ENCODE measurements at places on chromosomes 5 and 9. TPM values are rescaled to one million over a fixed set of nuclear protein-coding genes. Genes with fewer than 3 reads are reported as not detected.

MRPS27 gene
- 111 TPM for total RNA-seq

GABRA6 gene
- not detected for total RNA-seq

DCANP1 gene
- not detected for total RNA-seq

KCNN2 gene
- 3.3 TPM for total RNA-seq

SLIT3 gene
- total RNA-seq = 0.10 TPM

PKD2L2 gene
- total RNA-seq = not detected

CFAP90 gene
- total RNA-seq = not detected

LIX1 gene
- not detected for total RNA-seq

TMEM8B gene
- total RNA-seq = 0.19 TPM

SLC46A2 gene
- not detected for total RNA-seq

PRUNE2 gene
- total RNA-seq = 6.5 TPM

GOLGA2 gene
- 79.7 TPM for total RNA-seq

SPATA31A3 gene
- total RNA-seq = not detected

OR2V1 gene
- not detected for total RNA-seq

DNAJC25 gene
- total RNA-seq = 2.9 TPM

IL7R gene
- 3.6 TPM for total RNA-seq

MYMK gene
- not detected for total RNA-seq

WDR38 gene
- total RNA-seq = not detected

PTPRD gene
- 51.9 TPM for total RNA-seq

NUTM2G gene
- not detected for total RNA-seq

STRBP gene
- total RNA-seq = 9.4 TPM

ABCA2 gene
- 12.4 TPM for total RNA-seq

EPB41L4A gene
- total RNA-seq = 29.1 TPM

GPRIN1 gene
- total RNA-seq = 11.4 TPM

RASGEF1C gene
- not detected for total RNA-seq

GZMA gene
- not detected for total RNA-seq

IFNK gene
- not detected for total RNA-seq

PCDHGB1 gene
- total RNA-seq = 0.96 TPM

FBP2 gene
- not detected for total RNA-seq

C5orf24 gene
- 74.5 TPM for total RNA-seq

NRG2 gene
- total RNA-seq = 0.96 TPM

PLAA gene
- 42.8 TPM for total RNA-seq

ZDHHC11 gene
- 0.67 TPM for total RNA-seq

AHRR gene
- 6.2 TPM for total RNA-seq

SLC6A7 gene
- not detected for total RNA-seq

LECT2 gene
- total RNA-seq = not detected

DND1 gene
- not detected for total RNA-seq

PLAC8L1 gene
- 0.29 TPM for total RNA-seq

All from vein endothelial cell (primary cell).